ENCODE measurements at places on chromosomes 7 and 10.

DNA sequence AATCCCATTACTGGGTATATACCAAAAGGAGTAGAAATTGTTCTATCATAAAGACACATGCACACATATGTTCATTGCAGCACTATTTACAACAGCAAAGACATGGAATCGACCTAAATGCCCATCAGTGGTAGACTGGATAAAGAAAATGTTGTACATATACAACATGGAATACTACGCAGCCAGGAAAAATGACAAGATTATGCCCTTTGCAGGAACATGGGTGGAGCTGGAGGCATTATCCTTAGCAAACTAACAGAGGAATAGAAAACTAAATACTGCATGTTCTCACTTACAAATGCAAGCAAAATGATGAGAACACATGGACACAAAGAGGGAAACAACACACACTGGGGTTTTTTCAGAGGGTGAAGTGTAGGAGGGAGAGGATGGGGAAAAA, 300.2 kb downstream of the BAMBI start:
- H3K36me3 ChIP-seq, result no peaks in the 10 kb centered on the region
- no peak overlapping the region for H3K4me3 ChIP-seq
- DNase-seq, result no peak
- H3K4me1 ChIP-seq, result no peaks in the 10 kb centered on the region
- H3K27ac ChIP-seq, result no peak overlapping the region

DNA sequence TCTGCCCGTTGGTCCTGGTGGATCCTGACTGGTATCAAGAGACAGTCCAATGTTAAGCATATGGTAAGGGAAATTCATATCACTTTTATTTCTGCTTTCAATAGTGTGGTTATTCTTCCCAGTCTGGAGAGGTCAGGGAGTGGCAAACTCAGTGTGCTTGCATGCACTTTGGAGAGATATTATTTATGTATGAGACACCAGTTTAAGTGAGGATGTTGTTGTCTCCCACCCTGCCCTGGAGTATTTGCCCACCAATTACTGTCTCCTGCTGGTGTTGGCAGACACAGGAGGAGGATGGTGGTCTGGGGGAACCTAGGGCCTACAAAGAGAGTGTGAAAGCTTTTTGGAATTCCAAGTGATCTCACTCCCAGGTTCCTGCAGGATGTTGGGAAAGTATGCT, 59.7 kb downstream of the OR13A1 start:
- DNase-seq, result no peak
- H3K4me3 ChIP-seq, result no peak overlapping the region
- H3K4me1 ChIP-seq, result peaks cover 7% of the 10 kb centered on the region
- no peaks in the 10 kb centered on the region for H3K36me3 ChIP-seq

DNA sequence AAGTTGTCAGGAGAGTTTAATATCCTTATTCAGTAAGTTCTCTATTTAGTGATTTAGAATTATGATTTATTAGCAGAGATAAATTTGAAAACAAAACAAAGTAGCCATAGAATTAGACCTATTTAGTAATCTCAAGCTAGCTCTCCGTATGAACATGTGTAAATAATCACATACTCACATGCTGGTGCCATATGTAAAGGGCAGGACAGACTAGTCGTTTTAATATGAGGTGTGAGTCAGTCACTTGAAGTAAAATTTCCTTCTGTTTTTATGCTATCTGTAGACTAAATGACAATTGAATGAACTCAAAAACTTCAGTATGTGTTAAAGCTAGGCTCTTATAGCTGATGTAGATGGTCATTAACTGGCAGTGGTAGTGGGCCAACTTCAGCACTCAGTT, 67.1 kb downstream of the WAC start:
- H3K27ac ChIP-seq, result no peak overlapping the region
- no peak for DNase-seq
- H3K4me3 ChIP-seq, result no peak overlapping the region
- peaks cover 37% of the 10 kb centered on the region for H3K4me1 ChIP-seq
- H3K27me3 ChIP-seq, result no peaks in the 10 kb centered on the region

GRCh38 chr7:78055599-78055998, 257.0 kb downstream of the PHTF2 start:
- H3K4me1 ChIP-seq, result no peaks in the 10 kb centered on the region
- H3K4me3 ChIP-seq, result no peak overlapping the region
- no peak overlapping the region for H3K27ac ChIP-seq
- no peaks in the 10 kb centered on the region for H3K36me3 ChIP-seq
- no peak for DNase-seq
